ENCODE measurements at places on chromosomes 3 and 15. TPM values are rescaled to one million over a fixed set of nuclear protein-coding genes. Genes with fewer than 3 reads are reported as not detected.

Gene LAMB2
- total RNA-seq: 824 TPM

Gene CRABP1
- not detected for total RNA-seq

DNA sequence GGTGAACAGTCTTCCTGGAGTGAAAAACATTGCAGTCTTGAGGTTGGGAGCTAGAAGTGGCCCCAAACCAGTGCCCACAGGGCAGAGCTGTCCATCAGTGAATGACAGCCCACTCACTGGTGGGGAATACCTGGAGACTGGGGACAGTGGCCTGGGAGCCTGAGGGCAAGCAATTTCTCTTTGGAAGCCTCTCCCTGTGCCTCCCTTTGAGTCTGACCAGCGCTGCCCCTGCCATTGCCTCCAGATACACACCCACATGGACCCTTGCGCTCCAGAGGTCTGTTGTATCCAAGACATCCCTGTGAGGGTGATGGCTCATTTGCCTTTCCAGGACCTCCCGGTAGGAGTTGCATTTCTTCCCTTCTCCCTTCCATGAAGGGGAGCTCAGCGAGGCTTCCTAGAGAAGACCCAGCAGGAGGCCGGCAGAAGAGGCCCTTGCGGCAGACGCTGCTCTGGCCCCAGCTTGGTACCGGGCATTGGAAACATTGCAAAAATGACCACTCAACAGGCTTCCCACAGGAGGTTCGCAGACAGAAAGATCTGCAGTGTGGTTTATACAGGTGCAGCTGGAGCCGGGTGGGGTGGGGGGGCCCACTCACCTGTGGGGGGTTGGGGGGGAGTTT lies 38.5 kb downstream of the KLF13 start:
- DNase-seq: peak; percentile 50

- DNase-seq: no peak
These were observed 514.2 kb upstream of the BCHE start for GRCh38 chr3:166351461-166351860.

Gene RAB11A
- total RNA-seq: 155 TPM

Gene ECE2
- 1.2 TPM for total RNA-seq

Measured in right cardiac atrium (tissue), 5 donors.